ENCODE measurements at places on chromosomes 7 and 10. TPM values are rescaled to one million over a fixed set of nuclear protein-coding genes. Genes with fewer than 3 reads are reported as not detected.

DNA sequence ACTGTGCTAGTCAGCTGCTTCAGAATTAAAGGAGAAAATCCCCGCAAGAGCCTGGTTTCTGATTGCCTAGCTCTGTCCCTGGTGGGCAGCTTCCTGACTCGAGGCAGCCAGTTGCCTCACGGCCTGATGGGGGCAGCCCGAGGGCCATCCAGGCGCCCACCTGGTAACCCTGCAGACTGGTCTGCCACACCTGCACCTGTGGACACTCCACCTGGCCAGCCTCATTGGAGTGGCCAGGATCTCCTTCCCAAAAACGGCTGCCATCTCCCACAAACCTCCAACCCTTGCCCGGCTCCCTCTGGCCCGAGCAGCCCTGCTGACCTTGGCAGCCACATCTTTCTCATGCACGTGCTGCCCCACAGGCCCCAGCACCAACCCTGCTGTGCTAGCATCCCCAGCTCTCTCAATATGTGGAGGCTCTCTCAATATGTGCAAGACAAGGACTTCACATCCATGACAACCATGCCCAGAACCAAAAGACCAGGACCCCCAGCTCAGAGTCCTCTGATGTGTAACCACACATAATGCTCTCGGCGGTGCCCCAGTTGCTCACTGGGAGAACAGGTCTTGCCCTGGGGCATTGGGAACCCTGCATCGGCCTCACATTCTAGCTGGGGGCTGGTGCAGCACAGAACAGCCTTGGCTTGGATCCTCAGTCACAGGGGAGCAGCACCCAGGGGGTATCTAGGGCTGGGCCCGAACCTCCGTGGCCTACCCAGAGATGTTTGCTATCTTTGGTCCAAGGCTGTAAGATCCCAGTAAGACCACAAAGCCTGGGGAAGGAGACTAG lies 14.6 kb downstream of the DRGX start:
- no peak for DNase-seq

DNA sequence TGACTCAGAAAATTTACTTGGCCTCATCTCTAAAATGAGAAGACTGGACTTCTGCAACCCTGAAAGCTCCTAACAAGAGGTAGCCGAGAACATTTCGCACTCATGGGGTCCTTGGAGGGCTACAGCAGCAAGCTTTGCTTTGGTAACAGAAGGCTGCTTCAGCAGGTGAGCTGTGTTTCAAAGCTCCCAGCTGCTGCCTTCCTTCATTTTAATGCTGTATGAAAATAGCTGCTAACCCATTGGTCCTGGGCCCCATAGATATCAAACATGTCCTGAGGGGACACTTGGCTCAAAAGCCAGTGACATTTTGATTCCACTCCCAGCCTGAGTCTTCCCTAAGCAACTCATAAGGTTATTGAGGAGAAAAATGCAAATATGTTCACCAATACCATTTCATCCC lies 14.3 kb upstream of the MALSU1 start:
- no peak for DNase-seq

DNA sequence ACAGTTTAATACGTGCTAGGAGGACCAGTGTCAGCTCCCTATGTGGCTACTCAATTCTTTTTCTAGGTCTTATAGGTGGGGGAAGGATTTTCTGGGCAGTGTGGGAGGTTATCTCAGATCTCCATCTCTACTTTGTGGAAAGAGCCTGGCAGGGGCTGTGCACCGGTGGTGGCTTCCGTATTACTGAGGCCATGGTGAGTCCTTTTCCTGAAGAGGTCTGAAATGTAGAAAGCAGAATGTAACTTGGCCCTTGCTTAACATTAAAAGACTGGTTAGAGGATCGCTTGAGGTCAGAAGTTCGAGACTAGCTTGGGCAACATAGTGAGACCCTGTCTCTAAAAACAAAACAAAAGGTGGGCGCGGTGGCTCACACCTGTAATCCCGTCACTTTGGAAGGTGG lies 2.7 kb upstream of the TPST1 start:
- DNase-seq, result peak; percentile 2

Gene WEE2
- total RNA-seq, result not detected
